Neuronal stem cell (in vitro differentiated cells): ENCODE measurements at places on chromosomes 7 and 10.
A peak's percentile ranks its signal among the peaks of the same experiment; 100 is the strongest.

- DNase-seq = no peak
Measured at GRCh38 chr7:73865738-73866445, 4.9 kb downstream of the TMEM270 start.

DNA sequence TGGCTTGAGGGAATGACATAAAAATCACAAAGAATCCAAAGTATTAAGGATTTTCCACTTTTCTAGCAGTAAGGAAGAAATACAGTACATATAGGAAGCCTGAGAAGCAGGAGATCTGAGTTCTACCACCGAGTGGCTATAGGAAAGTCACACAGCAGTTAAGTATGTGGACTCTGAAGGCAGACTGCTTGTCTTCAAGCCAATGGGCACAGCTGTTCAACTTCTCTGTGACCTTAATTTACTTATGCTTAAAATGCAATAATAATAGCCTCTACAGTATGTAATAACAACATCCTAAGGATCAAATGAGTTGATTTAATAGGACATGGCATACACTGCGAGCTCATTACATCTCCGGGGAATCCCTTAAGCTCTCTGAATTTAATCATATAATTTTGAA lies 68.0 kb downstream of the CTTNBP2 start:
- no peak for DNase-seq

GRCh38 chr7:64947252-64948000 lies 43.4 kb downstream of the ZNF117 start:
- DNase-seq = peak; percentile 3

DNA sequence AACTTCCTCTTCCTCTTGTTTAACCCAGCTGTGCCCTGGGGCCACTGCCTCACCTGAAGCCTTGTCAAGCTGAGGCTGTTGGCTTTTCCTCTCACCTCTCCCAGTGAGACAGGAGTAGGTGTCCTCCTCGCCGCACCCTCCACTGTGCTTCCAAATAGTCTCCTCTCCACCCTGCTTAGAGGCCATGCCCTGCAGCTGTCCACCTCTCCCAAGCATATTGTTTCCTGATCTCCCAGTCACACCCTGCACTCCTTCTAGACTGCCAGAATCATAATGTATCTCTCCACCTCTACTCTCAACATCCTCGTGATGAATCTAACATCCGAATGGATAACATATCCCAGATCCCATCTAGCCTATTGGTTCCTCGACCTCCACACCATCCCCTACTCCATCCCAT lies 196.3 kb upstream of the GHITM start:
- no peak for DNase-seq

DNA sequence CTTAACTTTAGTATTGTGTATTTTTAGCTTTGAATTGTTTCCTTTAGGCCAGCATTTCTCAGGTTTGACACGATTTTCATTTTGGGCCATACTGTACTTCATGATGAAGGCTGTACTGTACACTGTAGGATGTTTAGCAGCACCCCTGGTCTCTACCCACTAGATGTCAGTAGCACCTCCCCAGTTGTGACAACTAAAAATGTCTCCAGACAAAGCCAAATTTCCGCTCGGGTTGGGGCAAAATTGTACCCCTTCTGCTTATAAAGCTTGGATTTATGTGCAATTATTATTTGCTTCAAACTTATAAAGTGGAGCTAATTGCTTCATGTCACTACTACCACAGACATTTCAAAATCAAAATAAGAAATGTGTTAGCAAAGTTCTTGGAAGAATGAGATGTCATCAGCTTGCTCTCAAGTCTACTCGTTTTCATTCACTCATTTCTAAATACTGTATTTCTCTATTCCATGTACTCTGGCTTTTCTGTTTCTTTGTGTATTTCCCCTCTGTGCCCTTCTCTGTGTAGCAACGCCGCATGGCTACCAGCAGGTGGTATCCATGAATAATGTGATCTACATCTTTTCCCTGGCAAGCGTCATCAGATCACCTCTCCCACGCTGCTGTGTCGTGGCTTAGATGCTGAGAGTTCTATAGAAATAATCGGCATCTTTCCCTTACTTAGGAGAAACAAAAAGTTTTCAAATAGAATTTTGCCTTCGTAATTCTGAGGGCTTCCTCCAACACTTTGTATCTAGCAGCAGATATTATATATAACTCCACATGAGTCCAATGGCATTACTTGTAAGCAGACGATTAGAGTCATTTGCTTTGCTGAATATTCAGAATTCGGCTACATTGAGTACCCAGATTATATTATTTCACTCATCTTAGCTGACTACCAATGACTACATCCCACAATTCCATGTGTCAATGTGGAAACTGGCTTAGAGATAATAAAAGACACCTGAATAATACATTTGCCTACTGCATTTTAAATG lies 47.8 kb upstream of the CALCR start:
- no peak for DNase-seq

DNA sequence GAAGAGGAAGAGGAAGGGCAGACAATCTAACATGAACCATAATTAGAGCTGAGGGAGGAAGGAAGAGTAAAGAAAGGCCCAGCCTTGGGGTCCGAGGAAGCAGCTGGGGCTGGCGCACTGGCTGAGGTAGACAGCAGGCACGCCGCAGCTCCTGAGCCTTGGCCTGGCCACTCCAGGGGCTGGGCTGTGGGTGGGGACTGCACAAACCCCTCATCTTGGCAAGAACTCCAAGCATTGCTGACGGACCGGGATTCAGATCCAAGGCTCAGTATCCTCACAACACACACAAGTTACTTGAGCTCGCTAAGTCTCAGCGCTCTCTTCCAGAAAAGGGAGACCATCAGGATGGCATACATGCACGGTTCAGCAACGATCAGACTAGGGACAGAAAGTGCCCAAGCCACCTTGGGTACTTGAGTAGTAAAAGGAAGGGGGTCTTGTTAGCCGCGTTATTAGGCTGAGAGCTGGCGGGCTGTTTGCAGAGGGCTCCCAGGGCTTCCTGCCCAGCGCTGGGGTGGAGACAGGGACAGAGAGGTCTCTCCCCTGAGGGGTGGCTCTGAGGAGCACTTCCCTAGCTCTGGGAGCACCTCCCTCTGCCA lies 4.5 kb downstream of the TNS3 start:
- DNase-seq = no peak

GRCh38 chr10:12927896-12928295 lies 73.6 kb downstream of the CCDC3 start:
- DNase-seq = no peak

GRCh38 chr10:132058111-132058745 lies 7.5 kb upstream of the JAKMIP3 start:
- DNase-seq = no peak

DNA sequence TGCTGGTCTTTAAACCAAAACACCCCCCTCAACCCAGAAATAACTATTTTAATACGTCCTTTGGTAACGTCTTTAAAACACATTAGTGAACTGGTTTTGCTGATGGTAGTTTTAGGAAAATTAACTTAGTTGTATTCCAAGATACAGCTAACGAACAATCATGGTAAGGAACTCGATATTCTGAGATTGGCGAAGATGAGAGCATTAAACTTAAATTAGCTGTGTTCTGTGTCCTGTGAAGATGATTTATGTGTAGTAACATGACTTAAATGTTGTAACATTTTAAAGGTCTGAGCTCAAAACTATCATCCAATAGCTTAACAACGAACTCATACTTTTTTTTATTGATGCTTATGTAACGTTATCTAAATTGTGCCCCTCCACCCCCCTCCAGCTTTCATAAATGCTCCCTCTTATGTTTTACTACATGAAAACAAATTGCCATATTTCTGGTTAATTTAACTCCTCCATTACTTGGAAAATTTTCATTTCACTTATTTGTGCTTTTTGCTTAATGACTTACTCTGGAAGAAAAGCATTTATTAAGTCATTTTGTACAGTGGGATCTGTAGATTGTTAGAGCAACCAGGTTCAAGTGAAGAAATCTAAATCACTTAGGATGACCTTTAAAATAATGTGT lies 1.7 kb downstream of the SDK1 start:
- no peak for DNase-seq

GRCh38 chr10:22303461-22303860 lies 12.7 kb upstream of the COMMD3 start:
- no peak for DNase-seq

DNA sequence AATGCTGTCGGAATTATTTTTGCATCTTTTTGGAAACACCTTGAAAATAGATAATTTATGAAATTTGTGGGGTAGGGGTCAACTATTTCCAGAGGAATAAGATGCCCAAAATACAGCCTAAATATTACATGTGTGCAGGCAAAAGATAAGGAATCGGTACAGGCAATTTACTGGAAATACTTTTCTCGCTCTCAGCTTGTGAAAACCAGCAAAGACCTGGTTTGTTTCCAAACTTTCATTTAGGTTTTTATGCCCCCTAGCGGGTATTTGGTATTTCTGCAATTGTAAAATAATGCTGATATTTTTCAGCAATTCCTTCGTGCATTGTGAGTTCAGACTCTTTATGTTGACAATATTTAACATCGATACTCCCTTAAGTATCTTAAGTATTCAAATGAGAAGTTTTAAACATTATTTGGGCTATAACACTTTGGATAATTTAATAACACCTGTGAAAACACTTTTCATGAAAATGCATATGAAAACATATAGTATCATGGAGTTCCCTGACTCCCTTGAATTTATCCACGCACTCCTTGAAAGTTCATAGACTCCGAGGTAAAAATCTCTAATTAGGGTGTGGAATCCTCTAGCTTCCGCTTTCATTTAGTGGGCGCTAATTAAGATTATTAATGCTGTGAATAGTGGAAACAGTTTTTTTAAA lies 132.4 kb downstream of the TSPAN12 start:
- DNase-seq = no peak

GRCh38 chr10:105062951-105063350 lies 421.9 kb downstream of the SORCS3 start:
- no peak for DNase-seq

- DNase-seq = no peak
Measured at GRCh38 chr7:127877951-127878350, 153.3 kb downstream of the LRRC4 start.

- DNase-seq = no peak
Measured at GRCh38 chr10:62803724-62804355, 680 bp upstream of the ADO start.

GRCh38 chr10:131902211-131902610 lies 1.4 kb downstream of the PPP2R2D start:
- DNase-seq = no peak

- DNase-seq = no peak
Measured at GRCh38 chr7:55730197-55730596, 132.4 kb downstream of the SEPTIN14 start.
